ENCODE measurements at places on chromosomes 11 and 22.

DNA sequence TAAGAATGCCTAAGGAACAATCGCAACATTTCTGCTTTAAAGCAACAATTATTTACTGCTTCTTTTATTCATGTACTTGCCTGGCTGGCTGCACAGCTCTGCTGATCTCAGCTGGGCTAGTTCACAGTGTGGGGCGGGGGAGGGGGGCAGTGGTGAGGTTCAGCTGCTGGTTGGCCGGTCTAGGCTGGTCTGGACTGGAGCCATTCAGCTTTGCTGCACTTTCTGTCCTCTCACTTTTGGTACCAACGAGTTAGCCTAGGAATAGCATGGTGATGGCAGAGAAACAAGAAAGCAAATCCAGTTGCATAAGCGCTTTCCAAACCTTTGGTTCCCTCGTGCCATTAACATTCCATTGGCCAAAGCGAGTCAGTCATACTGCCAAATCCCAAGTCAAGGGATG, 16.0 kb upstream of the MIF start:
- DNase-seq, result no peak

GRCh38 chr11:75399344-75400145, at the start of gene RPS3:
RPS3 (plus strand) TSS chr11:75399518; CDS start chr11:75399548, 30 bp downstream.
- DNase-seq, result peak; percentile 84

DNA sequence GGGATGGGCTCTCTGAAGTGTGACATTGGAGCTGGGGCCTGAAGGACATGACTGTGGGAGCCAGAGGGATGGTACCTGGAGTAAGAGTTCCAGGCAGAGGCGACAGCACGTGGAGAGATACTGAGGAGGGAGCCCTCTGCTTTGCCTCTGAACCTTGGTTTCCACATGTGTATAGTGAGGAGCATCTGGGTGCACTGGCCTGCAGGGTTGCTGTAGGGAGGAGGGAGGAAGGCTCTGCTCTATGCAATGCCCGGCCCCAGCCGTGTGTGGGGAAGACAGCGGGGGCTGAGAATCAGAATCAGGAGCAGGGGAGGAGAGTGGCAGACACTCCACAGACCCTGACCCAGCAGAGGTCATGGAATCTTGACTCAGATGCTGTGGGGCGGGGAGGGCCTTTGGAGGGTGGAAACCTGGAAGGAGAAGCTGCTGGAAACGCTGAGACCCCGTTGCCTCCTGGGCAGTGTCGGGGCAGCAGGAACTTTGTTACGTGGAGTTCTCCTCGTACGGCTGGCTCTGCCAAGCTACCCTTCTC, 4.0 kb downstream of the SCYL1 start:
- no peak for DNase-seq

DNA sequence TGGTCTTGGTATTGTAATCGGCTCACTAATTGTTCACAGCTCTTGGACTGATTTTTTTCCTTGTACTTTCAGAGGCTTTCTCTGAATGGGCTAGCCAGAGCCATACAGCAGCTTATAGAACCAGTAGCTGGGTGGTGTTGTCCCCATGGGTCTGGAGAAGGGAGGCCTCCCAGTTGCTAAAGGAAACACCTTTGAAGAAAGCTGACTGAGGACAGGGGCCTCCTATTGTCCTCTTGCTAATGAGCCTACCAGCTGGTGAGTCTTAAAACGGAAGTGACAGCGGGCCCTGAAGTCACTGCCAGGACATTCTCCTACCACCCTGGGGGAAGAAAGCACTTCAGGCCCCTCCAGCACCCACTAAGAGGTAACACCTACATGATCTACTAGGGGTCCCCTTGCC, 9.9 kb downstream of the FADS3 start:
- DNase-seq, result no peak

GRCh38 chr11:9565822-9566560, 7.5 kb upstream of the WEE1 start:
- no peak for DNase-seq

DNA sequence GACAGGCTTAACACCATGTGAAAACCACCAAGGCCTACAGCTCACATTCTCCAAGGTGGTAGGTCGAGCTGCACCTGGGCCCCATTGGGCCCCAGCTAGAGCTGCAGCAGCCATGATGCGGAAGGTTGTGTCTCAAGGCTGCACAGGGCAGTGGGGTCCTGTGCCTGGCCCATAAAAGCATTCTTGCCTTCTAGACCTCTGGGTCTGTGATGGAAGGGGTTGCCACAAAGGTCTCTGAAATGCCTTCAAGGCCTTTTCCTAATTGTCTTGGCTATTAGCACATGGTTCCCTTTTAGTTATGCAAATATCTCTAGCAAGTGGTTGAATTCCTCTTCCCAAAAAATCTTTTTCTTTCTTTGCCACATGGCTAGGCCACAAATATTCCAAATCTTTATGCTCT, 52.5 kb upstream of the C11orf58 start:
- DNase-seq, result no peak

- DNase-seq, result no peak
Measured at GRCh38 chr11:33899400-33900037, 7.6 kb upstream of the LMO2 start.

DNA sequence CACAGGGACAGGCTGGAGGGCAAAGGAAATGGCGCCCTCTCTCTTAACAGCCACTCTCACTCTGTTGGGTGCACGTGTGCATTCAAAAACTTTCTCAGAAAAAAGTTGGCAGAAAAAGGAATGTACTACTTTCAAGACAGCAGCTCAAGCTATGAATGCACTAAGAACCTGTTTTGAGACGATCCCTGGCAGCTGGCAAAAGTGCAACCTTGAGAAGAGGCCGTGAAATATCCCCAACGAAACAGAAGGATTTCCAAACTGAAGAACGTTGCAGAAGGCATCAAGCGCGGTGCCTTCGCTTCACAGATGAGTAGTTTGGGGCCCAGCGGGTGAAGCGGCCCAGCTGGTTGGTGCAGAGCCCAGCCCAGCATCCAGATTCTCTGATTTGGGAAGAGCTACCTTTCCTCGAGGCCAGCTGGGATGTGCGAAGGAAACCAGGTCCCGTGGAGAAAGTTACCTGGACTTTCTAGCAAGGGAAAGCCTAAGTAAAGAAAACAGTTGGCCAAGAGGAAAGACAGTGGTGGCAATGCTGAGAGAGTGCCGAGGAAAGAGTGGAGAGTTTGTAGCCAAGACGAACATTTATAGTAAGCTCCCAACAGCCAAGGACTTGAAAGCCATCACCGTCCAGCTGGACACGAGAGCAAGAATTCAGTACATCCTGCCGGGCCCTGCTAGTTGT, 16.3 kb downstream of the IFT27 start:
- no peak for DNase-seq

DNA sequence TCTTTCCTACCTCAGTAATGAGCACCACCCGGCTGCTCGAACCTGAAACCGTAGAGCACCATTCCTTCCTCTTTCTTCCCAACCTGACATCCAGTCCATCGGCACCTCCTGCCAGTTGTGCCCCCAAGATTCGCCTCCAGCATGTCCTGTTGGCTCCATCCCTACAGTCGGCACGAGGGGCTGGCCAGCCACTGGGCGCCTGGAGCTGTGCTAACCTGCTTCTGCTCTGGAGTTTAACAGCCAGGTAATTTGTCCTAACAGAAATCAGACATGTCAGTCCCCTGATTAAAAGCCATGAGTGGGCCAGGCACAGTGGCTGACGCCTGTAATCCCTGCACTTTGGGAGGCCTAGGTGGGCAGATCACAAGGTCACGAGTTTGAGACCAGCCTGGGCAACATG, 16.8 kb downstream of the FDX1 start:
- no peak for DNase-seq

DNA sequence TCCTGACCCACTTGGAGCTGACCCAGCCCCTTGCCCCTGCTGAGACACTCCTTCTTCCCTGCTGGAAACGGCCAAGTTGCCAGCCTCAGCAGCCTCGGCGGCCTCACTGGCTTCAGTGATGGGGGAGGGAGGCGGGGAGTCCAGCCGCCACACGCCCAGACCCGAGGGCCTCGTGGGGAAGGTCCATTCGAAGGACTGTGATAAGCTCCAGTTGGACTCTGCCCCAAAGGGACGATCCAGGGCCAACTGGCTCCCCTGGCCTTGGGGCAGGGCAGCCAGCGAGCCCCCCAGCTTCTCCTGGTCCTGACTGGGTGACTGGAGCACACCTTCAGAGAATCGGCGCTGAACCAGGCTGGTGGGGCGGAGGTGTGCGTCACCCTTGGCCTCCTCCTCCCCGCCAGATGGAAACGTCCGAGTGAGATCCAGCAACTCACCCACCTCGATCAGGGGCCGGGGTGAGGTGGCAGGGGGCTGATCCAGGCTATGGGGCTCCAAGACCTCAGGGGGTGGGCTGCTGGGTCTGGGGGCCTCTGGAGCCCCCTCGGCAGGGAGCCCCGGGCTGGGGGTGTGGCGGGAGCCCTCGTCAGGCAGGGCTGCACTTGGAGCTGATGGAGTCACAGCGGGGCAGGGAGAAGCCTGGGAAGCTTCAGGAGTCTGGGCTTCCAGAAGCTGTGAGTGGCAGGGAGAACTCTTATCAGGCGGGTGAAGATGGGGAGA, 11.5 kb downstream of the TNKS1BP1 start:
- no peak for DNase-seq

- DNase-seq, result no peak
Measured at GRCh38 chr11:118471030-118471429, 34.7 kb downstream of the KMT2A start.

- DNase-seq, result no peak
Measured at GRCh38 chr11:122038543-122038942, 77.5 kb downstream of the BLID start.

DNA sequence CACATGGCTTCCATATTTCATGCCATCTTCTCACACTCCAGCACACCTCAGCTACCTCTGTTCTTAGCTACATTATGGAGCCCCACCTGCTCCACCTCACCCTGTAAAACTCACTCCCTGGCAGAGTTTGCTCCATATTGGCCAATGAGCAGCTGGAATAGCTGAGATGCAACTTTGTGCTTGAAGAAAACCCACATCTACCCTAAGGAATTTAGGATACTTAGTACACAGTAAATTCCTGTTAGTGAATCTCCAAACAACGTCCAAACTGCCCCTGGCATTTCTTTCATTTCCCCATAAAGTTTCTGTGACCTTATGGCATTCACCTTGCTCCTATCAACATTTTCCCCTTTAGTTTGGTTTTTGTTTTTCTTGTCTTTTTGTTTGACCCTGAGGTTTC, 2.2 kb upstream of the VWCE start:
- no peak for DNase-seq

DNA sequence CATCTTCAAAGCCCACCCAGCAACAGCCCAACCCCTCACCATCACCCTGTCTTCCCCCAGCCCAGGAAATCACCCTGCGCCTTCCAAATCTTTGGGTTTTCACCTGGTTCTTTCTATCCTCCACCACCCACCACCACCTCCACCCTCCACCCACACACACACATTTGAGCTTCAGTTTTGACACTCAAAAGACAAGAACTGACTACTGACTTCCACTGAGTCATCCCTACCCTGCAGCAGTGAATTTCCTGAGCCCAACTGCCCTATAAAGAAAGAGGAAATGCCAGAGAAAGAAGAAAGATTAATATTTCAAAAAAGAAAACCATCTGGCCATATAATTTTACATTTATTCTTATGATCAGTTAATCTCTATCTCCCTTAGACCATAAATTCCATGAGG, 137.5 kb downstream of the CHST1 start:
- DNase-seq, result no peak

- DNase-seq, result no peak
Measured at GRCh38 chr22:45845076-45845487, 131.9 kb downstream of the WNT7B start.

- DNase-seq, result no peak
Measured at GRCh38 chr11:125091877-125092664, 19.4 kb downstream of the TMEM218 start.

DNA sequence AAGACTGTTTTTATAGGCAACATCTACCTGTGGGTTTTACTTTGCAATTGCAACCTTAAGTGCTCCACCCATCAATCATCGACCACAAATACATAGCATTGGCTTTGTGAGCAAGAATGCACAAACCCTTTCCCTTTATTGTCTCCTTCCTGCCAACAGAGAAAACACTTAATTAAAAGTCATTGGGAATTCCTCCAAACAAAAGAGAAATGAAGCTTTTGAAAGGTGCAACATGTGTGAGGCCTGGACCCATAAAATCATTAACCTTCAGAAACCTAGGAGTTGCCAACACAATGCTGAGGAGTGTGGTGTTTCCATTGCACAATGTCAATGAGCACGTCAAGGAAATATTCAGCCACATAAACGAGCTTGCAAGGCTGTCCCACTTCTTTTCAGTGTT, 223.2 kb downstream of the BLID start:
- DNase-seq, result no peak

DNA sequence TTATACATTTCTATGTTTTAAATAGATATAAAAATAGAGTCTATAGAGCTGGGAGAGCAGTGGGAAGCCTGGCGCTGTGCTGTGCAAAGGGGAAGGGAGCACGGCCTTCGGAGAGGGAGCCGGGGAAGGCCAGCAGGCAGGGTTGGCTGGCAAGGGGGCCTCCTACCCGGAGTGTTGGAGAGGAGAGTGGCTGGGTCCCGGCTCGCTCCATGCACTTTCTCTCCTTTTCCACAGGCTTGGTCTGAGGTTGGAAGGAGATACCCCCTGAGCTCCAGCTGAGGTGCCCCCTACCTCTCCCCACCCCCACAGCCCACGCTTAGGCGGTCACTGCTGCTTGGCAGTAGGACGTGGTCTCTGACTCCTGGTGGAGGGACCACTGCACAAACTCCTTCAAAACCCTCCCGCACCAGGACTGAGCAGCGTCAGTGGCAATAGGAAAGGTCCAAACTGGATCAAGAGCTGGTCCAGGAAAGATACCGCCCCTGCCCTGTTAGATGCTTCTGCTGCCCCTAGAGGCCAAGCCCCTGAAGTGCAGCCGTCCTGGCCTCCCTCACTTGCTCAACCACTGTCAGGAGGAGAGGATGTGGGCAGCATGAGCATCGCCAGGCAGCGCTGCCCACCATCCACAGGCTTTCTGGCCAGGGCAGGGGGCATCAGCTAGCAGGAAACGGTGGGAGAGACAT, 52.9 kb downstream of the SYT13 start:
- peak; percentile 39 for DNase-seq

GRCh38 chr11:19785265-19785664, 72.6 kb downstream of the NAV2 start:
- DNase-seq, result no peak

DNA sequence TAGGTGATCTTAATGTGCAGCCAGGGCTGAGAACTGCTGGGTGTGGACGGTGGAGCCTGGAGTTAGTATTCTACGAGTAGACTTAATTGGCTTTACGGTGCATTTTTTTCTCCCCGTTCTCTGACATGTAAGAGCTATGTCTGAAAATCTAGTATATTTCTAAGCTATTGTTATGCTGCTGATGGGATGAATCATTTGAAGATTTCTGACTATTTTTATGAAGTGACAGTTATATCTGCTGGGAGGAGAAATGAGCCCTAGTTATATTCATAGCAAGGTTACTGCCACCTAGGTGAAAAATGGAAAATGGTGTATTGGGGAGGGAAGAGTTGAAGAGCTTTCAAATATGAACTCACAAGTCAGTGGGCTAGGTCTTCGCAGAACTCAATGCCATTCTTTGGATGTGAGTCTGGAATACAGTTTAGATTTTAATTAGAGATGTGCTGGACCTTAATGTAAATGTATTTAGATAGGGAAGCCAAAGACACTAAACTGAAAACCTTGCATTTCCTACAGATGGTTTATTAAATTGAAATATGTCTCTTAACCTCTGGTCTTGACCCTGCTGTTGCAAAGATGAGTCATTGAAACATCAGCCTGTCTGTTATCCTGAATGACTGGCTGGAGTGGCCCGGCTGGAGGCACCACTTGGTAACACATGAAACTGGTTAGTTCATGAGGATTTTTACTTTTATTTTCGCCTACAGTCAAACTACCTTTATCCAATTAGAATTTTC, 293.7 kb downstream of the DDX10 start:
- DNase-seq, result no peak

- DNase-seq, result no peak
Measured at GRCh38 chr22:19524170-19525115, at the start of gene CLDN5. CLDN5 (minus strand) TSS chr22:19524410; CDS start chr22:19524255, 155 bp downstream.

- no peak for DNase-seq
Measured at GRCh38 chr22:33300165-33300564, 242.0 kb upstream of the SYN3 start.

Data from memory B cell (primary cell).